Activated T-cell treated with anti-CD3 and anti-CD28 coated beads, Interleukin-2, amount 50 U/mL, for 48 hours (primary cell): ENCODE measurements at places on chromosomes 5 and 9.

DNA sequence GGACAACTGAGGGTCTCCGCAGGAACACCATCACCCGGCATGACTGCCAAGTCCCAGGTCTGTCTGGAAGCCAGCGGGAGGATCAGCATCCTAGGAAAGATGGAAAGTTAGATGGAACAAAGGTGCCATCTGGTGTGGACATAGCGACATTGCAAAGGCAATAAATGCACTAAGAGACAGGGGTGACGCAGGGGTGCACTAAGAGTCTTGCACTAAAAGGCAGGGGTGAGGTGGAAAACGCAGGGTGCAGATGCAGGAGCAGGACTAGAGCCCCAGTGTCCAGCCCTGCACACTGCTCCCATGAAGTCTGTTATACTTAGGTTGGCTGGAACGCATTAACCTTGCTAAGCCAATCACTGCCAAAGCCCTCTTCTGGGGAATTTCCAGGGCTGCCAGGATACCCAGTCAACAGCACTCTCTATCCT is 15.5 kb downstream of the ATOX1 start:
- DNase-seq: no peak

GRCh38 chr5:111772456-111773122 is 15.6 kb upstream of the NREP start:
- no peak for DNase-seq

DNA sequence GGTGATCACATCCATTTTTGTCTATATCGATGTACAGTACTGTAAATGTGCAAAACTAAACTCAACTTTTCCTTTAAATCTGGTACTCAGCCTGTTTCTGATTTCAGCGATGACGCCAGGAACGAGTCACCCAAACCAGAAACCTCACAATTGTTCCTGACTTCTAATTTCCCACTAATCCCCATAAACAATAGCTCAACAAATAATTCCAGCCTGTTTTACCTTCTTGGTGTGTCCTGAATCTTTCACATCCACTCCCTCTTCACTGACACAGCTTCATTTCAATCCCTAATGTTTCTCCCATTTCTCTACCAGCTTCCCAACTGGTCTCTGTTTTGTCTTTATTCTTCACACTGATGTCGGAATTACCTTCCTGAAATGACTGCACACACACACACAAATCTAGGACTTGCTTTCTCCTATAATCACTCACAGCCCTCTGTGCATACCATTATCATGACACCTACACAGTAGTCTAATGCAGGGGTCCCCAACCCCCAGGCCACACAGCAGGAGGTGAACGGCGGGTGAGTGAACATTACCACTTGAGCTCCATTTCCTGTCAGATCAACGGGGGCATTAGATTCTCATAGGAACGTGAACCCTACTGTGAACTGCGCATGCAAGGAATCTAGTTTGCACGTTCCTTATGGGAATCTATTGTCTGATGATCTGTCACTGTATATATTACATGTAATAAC is 97.8 kb upstream of the SLC30A5 start:
- DNase-seq: no peak

DNA sequence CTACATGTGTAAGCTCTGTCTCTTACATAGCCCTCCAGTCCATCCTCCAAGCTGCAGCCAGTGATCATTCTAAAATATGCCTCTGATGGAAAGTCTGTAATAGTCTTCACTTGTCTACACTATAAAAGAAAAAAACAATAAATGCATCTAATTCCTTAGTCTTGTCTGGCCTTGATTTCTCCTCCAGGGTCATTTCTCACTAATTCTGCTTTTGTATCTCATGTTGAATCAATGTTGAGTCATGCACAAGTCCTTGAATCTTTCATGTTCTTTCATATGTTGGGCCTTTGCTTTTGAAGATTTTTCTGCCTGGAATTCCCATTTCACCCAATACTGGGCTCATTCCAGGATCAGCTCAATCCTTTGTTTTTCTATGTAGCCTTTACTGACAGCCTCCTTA is 121.1 kb upstream of the TRIM32 start:
- no peak for DNase-seq

DNA sequence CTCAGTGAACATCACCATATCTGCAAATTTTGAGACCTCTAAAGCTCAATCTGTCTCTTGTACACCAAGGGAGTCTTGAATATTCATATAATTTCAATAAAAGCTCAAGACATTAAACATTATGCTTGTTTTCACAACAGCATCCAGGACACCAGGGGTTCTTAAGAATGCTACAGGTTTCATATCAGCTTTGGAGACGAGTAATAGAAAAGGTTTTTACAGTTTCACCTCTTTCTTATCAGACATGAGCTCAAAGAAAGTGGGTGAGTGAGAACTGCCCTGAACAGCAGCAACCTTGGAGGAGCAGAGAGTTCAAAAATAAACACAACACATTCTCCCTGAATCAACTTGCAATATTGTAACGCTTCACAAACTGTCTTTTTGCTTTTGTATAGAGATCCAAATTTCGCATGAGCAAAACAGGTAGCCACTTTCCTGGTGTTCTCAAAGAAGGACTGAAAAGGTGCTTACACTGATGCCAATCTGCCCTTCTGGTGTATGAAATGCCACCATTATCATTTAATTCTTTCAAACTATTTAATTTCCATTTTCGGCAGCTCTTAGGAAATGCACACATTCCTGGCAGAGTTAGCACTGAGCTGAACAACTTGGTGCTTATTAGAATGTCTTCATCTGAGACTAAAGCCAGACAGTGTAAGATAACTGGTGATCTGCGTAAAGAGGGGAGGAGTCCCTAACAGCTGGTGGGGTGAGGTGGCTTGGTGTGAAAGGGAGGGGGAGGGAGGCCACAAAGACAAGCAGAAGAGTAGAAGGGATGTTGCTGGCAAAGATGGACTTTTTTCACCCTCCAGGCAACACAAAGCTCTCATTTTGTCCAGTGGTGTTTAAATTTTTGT is 535.3 kb downstream of the PDE4D start:
- no peak for DNase-seq

DNA sequence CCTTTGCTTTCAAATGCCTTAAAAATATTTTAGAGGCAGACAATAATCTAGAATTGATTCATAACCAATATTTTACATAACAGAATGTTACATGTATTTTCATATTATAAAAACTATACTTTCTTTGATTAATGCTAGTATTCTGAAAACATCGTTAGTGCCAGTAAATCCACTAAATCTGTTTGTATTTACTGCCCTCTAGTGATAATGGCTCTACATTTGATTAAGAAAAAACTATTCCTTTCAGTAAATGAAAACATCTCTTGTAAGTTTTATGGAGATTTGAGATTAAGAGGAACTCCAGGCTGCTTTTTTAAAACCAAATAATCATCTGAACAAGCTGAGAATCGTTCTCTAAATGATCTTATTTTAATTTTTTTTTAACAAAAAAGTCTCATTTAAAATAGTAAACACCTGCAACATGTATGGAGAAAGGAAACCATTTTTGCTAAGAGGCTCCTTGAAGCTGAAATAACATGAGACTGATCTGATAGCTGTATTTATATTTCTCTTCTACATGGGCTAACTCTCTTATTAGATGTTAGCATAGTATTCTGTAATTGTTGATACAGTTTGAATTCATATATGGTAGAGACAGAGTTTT is 424.7 kb downstream of the RAB3C start:
- no peak for DNase-seq

DNA sequence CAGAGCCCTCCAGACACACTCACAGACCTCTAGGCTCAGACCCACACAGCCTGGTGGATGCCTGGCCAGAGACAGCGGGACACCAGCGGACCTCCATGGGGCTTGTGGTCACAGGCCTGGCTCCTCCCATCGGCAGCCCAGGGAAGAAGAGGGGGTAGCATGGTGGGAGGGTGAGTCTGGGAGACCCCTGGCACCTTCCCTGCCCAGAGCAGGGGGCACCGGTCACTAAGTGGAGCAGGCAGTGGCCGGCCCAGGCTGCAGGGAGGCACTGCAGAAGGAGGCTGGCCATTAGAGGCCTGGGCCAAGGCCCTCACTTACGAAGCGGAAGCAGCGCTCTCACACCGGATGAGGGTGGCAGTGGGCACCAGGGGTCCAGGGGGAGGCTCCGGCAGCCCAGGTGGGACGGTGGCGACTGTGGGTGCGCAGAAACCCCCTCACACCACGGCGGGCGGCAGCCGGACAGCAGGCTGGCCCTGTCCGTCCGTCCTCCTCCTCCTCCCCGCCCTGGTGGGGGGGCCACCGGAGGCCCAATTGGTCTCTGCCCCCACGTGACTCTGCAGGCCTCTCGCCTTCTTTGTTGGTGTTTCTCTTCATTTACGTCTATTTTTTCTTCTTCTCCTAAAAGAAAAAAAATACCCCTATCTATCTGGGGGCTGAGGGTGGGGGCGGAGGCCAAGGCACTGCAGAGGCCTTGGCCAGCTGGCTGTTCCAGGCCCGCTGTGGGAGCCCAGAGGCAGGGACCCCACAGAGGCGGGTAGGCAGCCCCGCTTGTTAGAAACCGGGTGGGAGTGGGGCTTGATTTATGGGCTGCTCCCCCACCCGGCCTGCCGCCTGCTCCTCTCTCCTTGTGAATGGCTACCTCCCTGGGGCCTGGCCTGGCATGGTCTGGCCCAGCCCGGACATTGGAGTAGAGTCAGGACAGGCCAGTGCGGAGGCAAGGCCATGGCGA is at the start of gene NR5A1:
TSS of gene NR5A1 (minus strand) at position 469 of the 949 bp plus-strand sequence. CDS start 4,004 bp downstream, outside the sequence.
- no peak for DNase-seq

DNA sequence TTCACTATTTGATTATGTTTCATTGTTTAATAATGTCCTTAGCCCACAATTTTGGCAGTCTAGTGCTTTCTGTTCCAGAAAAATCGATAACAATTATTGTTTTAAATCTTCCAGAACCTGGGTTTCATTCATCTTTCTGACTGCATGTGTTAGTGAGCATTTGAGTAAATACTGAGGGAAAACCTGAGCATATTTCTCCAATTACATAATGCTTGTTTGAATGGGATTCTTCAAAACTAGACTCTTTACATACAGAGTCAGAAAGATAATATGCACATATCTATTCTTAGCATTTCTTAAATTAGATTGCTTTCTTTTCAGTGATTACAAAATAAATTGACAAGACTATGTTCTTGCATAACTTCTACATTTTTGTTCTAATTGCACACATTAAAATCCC is 21.9 kb downstream of the GABRA6 start:
- DNase-seq: no peak

- DNase-seq: no peak
These were observed 38.7 kb downstream of the TSTD2 start for GRCh38 chr9:97594381-97594921.

DNA sequence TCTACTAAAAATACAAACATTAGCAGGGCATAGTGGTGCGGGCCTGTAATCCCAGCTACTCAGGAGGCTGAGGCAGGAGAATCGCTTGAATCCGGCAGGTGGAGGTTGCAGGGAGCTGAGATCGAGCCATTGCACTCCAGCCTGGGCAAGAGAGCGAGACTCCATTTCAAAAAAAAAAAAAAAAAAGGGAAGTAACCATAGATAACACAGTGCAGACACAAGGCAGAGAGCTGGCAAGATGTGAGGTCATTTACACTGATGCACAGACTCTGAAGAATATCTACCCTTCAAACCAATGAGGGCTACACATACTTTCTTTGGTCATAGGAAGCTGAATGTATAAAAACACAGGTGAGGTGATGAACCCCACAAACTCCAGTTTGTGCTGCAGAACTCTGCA is 131.9 kb downstream of the DCP2 start:
- no peak for DNase-seq

- no peak for DNase-seq
These were observed 28.0 kb upstream of the SYK start for GRCh38 chr9:90773617-90774016.

GRCh38 chr9:124820698-124821623 is 32.3 kb upstream of the WDR38 start:
- DNase-seq: no peak

DNA sequence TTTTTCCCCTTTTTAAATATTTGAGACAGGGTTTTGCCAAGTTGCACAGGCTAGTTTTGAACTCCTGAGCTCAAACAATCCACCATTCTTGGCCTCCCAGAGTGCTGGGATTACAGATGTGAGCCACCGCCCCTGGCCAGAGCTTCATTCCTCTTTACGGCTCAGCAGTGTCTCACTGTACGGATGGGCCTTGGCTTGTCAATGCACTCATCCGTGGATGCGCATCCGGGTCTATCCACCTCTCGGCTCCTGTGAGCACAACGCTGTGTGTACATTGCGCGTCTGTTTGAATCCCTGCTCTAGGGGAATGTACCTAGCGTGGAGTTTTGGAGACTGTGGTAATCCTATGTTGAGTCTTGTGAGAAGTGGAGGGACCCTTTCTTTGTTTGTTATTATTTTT is 10.9 kb upstream of the EGFL7 start:
- DNase-seq: no peak

DNA sequence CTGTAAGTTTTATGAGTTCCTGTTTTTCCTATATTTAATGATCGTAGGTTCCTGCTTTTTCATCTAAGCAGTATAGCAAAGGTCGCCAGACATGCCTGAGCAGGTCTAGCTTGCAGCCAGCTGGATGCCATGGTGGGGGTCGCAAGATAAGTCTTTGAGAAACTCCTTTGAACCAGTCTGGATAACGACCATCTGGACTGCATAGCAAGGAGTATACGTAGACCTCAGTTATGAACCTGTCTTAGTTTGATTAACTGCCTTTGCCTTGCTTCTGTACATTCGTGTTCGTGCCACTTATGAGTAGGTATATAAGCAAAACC is 8.4 kb upstream of the SPATA31E1 start:
- no peak for DNase-seq

GRCh38 chr9:95024097-95024671 is 293.3 kb downstream of the FANCC start:
- DNase-seq: no peak

- DNase-seq: no peak
These were observed 101.1 kb upstream of the ZNF366 start for GRCh38 chr5:72608297-72608696.

DNA sequence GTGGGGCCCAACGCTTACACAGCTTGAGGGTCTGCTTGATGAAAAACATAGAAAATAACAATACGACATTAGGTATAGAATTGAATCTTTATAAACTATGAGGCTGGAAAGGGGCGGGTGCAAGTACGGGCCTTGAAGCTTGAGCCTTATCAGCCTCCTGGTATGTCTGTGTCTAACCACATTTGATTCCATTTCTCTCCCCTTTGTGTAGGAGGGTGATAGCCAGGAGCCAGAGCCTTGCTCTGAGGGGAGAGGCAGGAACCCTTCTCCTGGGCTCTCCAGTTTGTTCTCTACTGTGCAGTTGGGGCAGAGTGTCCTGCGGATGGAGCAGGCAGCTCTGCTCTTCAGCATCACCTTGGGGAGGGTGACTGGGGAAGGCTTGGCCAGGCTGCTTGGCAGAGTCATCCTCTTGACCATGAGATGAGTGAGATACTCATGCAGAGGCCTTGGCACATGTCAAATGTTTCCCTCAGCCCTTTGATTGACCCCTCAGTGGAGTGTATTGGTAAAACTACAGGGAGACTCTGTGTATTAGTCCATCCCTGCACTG is 153.5 kb downstream of the SEMA6A start:
- DNase-seq: no peak

DNA sequence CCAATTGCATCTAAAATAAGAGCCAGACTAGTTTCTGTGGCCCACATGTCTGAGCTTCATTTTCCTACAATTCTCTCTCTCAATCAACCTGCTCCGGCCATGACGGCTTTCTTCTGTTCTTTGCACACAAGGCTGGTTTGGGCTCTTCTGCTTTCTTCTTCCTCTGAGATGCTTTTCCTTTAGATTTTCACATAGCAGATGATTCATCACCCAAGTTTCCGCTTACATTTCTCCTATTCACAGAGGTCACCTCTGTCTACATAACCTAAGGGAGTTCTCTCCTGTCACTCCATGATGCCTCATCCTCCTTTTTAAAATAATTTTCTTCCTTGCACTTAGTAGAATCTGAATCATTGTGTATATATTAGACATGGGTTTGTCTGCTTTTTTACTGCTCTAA is 334.6 kb upstream of the TUSC1 start:
- DNase-seq: no peak
